ENCODE measurements at places on chromosomes 12 and 14.

GRCh38 chr14:34201909-34202637, 251.2 kb upstream of the EGLN3 start:
- no peak for DNase-seq

DNA sequence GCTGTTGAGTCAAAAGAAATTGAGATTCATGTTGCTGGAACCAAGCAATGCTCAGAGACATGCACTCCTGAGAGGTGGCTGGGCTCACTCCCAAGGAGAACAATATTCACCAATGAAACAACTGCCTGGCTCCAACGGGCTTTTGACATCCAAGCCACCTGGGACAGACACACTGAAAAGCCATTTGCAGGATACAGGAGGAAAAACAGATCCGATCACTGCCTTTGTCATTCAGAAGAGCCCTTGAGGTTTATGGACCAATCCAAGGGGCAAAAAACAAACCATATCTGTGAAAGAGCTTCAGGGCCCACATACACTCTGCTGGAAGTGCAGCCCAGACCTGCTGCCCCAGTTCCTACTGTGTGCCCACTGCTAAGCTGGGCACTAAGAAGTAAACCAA, 277.5 kb downstream of the NUAK1 start:
- no peak for DNase-seq

GRCh38 chr14:71062581-71063303, 155.5 kb downstream of the PCNX1 start:
- no peak for DNase-seq

GRCh38 chr14:87888136-87888999, 104.6 kb downstream of the GALC start:
- DNase-seq = no peak

DNA sequence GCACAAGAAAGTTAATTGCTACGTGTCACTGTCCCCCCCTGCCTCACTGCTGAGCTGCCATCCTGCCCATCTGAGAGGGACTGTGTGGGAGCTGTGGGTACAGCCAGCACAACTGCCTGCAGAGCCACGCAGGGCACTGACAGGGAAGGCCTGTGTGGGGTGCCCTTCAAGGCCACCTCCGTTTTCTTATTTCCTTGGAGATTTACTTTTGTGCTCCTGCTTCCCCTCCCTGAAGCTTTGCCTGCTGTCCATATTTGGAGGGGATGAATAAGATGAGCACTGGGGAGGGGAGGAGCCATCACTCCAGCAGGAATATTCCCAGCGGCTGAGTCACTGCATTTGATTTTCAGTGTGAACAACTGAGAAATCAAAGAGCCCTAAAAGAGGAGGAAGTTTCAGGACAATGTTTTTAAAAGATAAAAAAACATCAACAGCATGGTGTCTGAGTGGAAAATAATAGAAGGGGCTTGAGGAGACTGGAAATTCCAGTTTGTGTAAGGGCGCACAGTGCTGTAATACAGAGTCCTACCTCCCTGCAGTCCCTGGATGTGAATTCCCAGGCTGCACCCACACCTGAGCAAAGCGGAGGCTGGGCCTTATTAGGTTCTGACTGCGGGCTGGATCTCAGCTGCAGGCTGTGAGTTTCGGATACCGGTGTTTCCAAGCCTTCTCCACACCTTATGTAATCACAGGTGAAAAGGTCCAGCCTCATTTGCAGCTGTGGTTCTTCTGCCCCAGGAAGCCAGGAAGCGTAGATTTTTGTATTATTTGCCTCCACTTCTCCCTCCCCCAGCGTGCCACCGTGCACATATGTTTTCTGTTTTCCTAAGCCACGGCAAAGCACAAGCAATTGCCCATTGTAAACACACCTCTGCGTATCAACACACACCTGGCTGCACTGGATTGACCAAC, 192.6 kb upstream of the BCL2L14 start:
- DNase-seq = no peak

DNA sequence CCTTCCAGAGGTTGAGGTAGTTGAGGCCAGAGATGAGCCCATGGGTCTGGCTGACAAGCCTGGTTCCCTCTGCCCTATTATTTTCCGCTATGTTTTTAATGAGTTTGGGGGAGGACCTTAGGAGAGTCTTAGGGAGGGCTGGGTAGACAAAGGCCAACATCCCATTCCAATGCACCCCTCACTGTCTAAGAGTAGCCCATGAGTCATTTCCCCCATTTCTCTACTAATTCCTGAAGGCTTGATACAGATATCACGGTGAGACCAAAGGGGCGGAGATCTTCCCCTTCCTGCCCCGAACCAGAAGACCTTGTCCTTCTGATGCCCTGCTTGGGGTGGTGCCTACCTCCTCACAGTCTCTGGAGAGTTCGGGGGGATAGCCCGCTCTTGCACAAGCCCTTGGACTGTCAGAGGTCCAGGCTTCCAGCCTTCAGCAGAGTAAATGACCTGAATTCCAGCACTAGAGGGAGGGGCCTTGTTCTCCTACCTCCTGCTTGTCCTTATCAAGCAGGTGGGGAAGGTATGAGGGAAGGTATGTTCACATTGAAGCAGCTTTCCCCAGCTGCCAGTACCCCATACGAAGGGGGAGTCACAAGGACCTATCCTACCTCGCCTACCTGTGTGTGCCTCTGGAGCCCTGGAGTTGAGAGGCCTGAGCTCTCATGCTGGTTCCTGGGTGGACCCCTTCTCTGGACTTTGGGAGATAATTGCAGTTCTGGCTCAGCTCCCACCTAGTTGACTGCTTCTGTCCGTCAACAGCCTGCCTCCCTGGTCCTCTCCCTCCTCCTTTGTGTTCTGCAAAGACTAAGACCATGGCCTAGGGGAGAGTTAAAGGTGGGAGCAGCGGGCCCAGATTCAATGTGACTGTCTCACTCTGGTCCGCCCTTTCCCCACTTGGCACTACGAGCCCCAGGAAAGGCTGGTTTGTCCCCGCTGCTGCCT, 3.7 kb downstream of the PSMB11 start:
- DNase-seq = no peak

GRCh38 chr14:37586797-37587130, 8.3 kb downstream of the FOXA1 start:
- DNase-seq = no peak

GRCh38 chr12:124368421-124369032, 73.6 kb downstream of the RFLNA start:
- DNase-seq = no peak

GRCh38 chr12:30719060-30719459, 23.4 kb upstream of the IPO8 start:
- no peak for DNase-seq

DNA sequence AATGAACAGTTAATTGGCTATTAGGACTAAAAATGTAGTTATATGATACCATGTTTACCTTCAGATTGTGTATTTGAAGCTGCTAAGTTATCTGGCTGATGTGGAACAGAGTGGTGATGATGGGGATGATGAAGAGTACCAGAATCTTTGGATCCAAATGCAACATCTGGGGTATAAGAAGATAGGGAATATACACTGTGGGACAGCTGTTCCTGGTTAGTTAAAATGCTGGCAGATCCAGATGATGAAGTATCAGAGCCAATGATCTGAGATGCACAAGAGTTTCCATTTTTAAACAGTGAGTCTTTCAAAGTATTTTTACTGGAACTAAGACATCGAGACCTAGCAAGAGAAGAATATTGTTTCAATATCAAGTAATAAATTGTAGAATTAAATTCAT, 31.6 kb downstream of the SENP1 start:
- no peak for DNase-seq

Measured in GM12891 (cell line).